CD4-positive, alpha-beta T cell treated with Interferon alpha-2 for 1 hour (primary cell): ENCODE measurements at places on chromosomes 7 and 10.

DNA sequence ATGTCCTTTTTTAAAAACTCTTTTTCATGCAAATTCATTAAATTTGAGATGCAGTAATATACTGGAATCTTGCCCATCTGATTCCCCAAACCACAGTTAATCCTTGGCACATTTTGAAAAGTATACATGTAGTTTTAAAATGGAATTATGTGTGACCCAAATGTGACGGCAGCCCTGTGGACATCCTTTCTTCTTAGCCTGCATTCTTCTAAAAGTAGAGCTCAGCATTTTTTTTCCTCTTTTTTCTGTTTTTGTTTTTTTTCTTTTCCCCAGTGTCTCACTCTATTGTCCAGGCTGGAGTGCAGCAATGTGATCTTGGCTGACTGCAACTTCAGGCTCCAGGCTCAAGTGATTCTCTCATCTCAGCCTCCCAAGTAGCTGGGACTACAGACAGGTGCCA lies 338.9 kb downstream of the GALNT17 start:
- DNase-seq = no peak

GRCh38 chr7:621572-622285 lies 102.1 kb upstream of the PDGFA start:
- no peak for DNase-seq

DNA sequence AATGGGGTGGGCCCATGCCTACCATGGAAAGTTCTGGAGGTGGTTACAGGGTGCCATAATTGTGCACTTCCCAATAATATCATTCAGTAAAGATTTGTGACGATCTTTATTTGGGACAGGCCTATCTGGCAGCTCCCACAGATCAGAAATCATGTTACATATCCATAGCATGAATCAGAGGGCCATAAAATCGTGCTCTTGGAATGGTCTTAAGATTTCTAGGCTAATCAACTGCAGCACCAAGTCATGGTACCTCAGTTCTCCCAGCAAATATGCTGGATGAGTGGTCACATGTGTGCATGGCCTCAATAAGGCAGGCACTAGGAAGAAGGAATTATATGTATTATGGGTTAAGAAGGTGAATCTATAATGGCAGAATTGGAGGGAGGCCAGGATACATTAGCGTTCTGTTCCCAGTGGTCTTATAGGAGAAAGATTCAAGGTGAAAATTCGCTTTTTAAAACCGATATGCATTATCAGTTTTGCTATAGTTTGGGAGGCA lies 134.7 kb downstream of the NRP1 start:
- no peak for DNase-seq

DNA sequence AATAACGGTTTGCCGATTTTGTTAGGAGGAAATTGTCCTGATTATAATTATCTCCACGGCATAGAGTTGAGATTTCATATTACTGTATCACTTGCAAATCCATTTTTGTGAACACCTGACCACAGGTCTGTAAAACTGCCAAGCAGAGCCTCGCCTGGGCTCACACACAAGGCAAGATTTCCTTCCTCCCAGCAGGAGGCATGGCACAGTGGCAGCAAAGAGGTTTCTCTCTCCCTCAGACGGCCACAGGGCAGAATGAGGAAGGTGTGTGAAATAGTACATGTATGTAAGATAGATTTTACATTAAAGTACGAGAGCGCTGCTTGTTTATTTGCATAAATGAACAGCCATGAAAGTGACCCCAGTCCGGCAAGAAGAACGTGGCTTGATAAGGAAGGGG lies 130.1 kb downstream of the CELF2 start:
- peak; percentile 56 for DNase-seq

DNA sequence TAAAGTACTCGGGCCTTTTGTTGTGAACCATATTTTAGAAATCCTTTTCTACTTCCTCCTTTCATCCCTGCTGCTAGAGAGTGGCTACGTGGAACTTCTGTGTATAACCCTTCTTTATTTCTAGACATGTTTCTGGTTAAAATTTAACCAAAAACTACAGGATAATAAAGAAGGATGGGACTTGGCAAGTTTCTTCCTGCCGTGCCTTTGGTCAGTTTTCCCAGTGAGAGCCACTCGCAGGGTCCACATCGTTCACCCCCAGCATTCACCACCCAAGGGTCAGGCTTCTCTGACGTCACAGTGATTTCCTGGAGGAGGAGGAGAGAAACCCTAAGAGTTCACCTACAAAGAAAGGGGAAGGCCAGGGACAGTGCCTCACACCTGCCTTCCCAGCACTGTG lies 45.4 kb downstream of the NKX6-2 start:
- no peak for DNase-seq

- DNase-seq = peak; percentile 11
These were observed 65.3 kb downstream of the LMBR1 start for GRCh38 chr7:156827587-156828203.

DNA sequence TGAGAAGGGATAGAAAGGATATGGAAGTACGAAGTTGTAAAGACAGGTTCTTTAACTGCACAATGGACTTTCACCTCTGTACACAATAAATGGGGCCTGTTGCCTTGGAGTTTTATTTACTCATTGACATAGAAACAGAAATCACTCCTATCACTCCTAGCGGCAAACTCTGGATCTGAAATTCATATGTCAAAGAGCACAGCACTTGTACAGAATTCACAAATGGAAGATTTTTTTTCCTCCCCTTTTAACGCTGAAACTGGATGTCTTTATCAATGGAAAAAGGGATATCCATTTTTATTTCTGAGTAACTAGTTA lies 18.2 kb downstream of the NT5C3A start:
- DNase-seq = no peak

DNA sequence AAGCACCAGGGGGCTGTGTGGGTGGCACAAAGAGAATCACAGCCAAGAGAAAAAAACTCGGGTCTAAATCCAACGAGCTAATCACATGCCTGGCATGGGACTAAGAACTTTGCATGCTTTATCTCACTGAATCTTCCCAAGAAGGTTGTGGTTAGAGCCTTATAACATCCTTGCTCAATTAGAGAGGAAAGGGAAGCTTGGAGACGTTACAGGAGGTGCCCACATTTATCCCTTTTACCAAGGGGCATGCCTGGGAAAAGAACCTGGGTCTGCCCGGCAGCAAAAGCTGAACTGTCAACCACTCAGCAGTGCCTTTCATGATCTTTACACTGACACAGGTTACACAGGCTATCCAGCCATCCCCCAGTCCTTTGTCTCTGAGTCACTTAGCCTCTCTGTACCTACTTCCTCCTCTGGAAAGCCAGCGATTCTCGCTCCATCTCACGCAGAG lies 190.1 kb downstream of the PRPF18 start:
- no peak for DNase-seq

GRCh38 chr10:12062754-12063482 lies 5.8 kb upstream of the DHTKD1 start:
- no peak for DNase-seq

GRCh38 chr10:35420044-35420443 lies 83.7 kb downstream of the CCNY start:
- DNase-seq = no peak

DNA sequence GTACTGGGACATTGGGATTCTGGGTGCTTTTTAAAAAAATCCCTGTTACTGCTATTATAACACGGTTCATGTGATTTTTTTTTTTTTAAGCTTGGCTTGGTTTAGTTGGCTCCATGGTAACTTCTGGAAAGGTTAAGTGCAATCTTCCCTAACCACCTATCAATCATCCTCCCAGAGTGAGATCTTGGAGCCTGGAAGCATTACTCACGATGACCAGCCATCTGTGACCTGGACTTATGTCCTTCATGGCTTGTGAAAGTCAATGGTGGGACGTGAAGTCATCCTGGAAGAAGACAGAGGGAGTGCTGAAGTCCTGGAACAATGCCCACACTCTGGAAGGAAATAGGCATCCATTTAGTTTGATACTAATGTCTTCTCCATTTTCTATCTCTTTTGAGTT lies 135.5 kb upstream of the FRMD4A start:
- no peak for DNase-seq

- DNase-seq = no peak
These were observed 43.8 kb downstream of the OGDH start for GRCh38 chr7:44650242-44650641.

- peak; percentile 27 for DNase-seq
These were observed 518 bp downstream of the WAPL start for GRCh38 chr10:86520871-86521677.

DNA sequence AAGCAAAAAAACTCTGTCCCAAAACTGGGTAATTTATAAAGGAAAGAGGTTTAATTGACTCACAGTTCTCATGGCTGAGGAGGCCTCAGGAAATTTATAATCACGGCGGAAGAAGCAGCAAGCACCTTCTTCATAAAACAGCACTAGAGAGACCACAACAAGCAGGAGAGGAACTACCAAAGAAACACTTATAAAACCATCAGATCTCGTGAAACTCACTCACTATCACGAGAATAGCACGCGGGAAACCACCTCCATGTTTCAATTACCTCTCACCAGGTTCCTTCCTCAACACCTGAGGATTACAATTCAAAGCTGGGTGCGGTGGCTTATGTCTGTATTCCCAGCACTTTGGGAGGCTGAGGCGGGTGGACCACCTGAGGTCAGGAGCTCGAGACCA lies 48.5 kb downstream of the PDIA4 start:
- no peak for DNase-seq
